Head of caudate nucleus (tissue), 42 donors: ENCODE measurements at places on chromosomes 16 and 17.
A peak's percentile ranks its signal among the peaks of the same experiment; 100 is the strongest.

GRCh38 chr17:13460261-13461000, 141.3 kb downstream of the HS3ST3A1 start:
- DNase-seq = no peak

DNA sequence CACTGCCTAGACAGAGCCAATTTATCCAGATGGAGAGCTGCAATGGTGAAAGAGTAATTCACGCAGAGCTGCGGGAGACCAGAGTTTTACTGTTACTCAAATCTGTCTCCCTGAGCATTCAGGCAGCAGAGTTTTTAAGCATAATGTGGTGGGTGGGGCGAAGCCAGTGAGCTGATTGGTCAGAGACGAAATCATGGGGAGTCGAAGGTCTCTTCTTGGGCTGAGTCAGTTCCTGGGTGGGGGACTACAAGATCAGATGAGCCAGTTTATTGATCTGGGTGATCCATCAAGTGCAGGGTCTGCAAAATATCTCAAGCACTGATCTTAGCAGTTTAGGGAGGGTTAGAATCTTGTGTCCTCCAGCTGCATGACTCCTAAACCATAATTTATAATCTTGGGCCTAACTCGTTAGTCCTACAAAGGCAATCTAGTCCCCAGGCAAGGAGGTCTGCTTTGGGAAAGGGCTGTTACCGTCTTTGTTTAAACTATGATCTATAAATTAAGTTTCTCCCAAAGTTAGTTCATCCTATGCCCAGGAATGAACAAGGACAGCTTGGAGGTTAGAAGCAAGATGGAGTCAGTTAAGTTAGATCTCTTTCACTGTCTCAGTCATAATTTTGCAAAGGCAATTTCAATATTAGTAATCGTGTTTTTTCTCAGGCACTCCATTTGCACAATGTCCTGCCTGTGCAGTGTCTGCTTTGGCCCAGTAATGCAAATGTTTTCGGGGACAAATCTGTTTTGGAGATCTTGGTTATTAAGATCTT, 27.0 kb downstream of the PIGL start:
- DNase-seq = no peak

DNA sequence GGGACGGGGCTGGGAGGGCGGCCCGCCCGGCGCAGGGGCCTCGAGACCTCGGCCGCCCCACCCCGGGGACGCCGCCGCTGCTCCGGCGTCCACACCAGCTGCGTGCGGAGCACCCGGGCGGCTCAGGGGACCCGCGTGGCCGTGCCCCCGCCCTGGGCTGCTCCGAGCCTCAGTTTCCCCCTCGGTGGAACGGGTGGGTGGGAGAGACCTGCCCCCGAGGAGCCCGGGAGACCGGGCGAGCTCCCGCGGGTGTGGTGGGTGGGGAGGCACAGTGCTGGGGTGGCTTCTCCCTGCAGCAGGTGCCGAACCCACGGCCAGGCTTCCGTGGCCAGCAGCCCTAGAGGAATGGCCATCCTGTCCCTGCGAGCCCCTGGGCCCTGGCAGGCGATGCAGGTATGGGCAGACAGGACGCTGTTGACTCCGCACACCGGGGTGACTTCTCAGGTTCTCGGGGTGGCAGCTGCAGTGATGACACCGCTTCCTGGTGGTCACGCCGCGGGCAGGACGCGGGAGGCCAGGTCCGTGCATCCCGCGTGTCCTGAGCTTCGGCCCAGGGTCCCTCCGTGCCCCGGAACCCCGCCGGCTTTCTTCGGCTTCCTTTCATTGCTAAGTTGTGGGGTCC, 677 bp downstream of the DEF8 start:
- DNase-seq = no peak

- peak; percentile 90 for DNase-seq
Measured at GRCh38 chr16:89909777-89910716, 8.6 kb upstream of the MC1R start.

GRCh38 chr16:3458278-3458851, 14.9 kb downstream of the NAA60 start:
- peak; percentile 39 for DNase-seq

DNA sequence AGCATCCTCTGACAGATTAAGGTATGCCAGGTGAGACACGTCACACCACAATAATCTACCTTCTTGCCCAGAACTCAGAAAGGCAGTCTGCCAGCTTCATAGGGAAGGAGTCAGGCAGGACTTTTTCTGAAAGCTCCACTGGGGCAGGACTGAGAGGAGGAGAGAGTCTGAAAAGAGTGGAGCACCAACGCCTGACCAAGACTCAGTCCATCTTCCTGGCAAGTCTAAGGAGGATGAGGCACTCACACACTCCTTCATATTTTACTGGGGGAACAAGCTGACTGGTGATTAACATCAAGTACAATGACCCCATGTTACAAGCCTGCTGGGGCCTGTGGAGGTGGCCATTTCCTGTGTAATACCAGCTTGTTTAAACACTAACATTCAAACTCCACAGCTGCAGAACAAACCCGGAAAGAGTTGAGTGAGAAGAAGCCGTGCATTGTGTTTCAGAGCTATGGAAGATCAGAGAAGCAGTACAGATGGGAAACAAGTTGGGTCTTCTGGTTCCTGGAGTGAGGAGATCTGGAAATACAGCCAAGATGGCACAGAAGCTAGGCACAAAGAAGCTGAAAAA, 122.4 kb downstream of the HIC1 start:
- DNase-seq = no peak

DNA sequence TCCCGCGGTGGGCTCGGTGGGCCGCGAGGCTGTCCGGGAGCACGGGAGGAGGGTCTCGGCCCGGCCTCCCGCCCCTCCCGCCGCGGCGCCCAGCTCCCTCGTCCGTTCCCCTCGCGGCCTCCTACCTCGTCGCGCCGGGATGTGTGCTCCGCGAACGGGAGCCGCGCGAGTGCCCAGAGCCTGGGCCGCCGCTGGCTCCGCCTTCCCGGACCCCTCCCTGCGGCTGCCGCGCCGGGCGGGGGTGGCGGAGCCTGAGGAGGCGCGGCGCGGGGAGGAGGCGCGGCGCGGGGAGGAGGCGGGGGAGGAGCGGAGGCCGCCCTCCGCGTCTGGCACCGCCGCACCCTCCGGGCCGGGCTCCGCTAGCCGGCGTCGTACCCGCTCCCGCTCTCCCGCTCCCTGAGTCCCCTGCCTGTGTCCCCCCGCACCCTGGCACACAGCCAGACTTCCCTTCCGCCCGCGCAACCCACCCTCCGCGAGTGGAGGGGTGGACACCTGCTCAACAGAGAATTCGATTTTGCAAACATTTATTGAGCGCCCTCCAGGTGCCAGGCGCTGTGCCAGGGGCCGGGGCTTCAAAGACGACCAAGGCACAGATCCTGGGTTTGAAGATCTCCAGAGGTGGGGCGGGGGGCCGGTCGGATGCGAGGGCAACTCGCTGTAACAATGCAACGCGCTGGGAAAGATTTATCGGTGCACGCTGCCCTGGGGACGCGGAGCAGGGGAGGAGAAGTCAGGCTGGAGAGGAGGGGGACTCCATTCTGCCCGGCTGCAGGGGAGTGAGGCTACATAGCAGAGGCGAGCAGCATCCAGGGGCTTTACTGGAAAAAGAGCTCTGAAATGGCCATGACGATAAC, at the start of gene MPP3:
TSS of gene MPP3 (minus strand) at position 171 of the 854 bp plus-strand sequence. CDS start 1,240 bp downstream, outside the sequence.
- peak; percentile 50 for DNase-seq
